Endothelial cell of coronary artery (primary cell): ENCODE measurements at places on chromosomes 7 and 10. TPM values are rescaled to one million over a fixed set of nuclear protein-coding genes. Genes with fewer than 3 reads are reported as not detected.

TNPO3 gene
- total RNA-seq, result 68.0 and 68.6 TPM in 2 replicates

INPP5A gene
- 22.4 and 27.1 TPM in 2 replicates for total RNA-seq

BTBD16 gene
- 0.09 TPM in 1 of 2 replicates, not detected in the other for total RNA-seq

SOSTDC1 gene
- total RNA-seq, result not detected in 2 replicates

AKR1C4 gene
- not detected in 2 replicates for total RNA-seq

TRDMT1 gene
- 4.3 and 7.4 TPM in 2 replicates for total RNA-seq

PAPOLB gene
- total RNA-seq, result under 0.01 and 0.09 TPM in 2 replicates

HOXA13 gene
- total RNA-seq, result not detected in 2 replicates

SYT15B gene
- 1.0 TPM in 1 of 2 replicates, not detected in the other for total RNA-seq

PALD1 gene
- 25.0 and 57.1 TPM in 2 replicates for total RNA-seq

GRB10 gene
- total RNA-seq, result 109 and 110 TPM in 2 replicates

TMEM130 gene
- total RNA-seq, result not detected in 2 replicates

EPO gene
- not detected in 2 replicates for total RNA-seq

TASOR2 gene
- 47.9 and 72.0 TPM in 2 replicates for total RNA-seq
